ENCODE measurements at places on chromosomes 16 and 17.

DNA sequence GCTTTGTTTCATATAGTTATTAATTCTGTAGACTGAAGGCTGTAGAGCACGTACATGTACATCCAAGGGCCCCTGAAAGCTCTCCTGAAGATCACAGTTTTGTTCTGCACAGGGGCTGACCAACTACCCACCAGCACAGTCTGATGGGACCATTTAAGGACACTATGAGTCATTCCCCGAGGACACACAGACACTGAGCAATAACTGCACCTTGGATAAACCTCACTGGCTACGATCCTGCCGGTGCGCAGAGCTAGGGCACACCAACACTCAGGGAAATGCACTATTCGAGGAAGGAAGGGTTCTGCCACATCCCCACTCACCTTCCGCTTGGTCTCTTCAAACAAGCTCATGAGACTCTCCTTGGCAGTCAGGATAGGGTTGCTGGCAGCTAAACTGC, 20.3 kb downstream of the SMG6 start:
- DNase-seq: no peak

DNA sequence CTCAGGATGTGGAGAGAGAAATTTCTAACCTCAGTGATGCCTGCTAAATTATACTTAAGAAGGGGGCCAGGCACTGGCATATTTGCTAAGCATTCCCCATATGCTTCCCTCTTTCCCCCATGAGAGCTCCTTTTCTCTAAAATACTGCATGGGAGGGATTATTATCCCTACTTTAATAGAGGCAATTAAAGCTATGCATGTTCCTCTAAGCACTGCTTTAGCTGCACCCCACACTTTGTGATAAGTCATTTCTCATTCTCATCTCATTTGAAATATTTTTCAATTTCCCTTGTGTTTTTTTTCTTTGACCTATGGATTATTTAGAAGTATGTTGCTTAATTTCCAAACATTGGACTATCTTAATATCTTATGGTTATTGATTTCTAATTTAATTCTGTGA, 72.1 kb upstream of the CIBAR2 start:
- DNase-seq: no peak

DNA sequence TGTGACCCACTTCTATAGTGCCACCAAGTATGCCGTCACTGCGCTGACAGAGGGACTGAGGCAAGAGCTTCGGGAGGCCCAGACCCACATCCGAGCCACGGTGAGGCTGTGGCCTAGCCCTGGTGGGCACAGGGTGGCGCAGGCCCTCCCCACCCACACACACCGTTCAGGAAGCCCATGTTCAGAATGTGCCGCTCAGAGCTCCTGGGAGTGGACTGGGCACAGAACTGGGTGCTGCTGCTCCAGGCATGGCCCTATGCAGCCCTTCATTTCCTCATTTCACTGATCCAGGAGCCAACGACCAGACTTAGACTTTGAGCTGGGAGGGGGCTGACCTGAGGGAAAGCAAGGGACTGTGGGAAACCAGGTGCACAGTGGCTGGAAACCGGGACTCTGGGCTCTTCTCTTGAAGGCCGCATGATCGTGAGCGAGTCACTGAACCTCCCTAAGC, 2.4 kb upstream of the MRM1 start:
- DNase-seq: no peak

DNA sequence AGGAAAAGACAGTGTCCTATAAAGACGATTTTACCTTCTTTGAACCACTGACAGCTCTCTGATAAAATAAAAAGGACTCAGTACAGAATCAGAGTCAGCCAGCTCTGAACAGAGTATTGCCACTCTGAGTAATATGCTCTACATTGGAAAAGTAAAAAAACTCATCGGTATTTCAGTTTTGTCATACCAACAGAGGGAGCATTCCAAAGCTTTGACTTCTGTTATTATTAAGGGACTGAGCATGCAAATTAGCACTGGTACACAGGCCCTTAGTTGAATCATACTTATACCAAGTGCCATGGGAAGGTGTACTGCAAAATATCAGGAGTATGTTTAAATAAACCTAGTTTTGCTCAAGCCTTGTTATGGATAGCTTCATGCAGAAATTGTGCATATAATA, 509.0 kb upstream of the KIF2B start:
- DNase-seq: peak; percentile 7

GRCh38 chr17:63587770-63588169, 12.9 kb upstream of the TACO1 start:
- DNase-seq: no peak

GRCh38 chr17:78330570-78331224, 29.2 kb downstream of the SOCS3 start:
- DNase-seq: no peak

- no peak for DNase-seq
Observed at GRCh38 chr16:57131351-57131970, 39.1 kb downstream of the CPNE2 start.

DNA sequence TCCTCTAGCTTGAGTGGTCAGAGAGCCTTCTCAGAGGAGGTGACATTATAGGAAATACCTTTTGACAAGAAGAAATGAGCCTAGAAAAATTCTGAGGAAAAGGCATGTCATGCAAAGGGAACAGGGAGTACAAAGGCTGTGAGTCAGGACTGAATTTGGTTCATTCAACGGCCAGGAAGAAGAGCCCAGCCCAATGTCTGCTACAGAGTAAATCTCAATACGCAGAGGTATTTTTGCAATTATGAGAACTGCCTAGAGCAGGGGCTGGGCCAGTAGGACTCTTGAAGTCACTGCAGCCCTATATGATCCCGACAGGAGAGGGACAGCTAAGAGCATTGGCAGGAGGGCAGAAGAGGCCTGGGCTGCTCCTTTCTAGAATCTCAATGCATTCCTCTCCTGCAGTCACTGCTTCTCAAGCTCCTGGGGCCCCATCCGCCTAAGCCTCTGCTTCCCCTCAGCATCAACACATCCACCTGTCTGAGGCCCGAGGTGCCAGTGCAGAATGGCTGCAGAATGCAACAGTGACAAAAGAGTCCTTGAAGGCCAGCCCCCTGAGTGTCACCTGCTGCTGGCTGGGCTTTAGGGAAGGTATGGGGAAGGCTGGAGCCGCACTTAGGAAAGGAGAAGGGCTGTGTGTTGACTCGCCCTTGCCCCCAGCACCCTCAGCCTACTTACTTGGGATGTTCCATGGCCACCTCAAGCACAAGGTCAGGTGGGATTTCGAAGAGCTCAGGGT, 20.1 kb downstream of the NOS2 start:
- DNase-seq: no peak

DNA sequence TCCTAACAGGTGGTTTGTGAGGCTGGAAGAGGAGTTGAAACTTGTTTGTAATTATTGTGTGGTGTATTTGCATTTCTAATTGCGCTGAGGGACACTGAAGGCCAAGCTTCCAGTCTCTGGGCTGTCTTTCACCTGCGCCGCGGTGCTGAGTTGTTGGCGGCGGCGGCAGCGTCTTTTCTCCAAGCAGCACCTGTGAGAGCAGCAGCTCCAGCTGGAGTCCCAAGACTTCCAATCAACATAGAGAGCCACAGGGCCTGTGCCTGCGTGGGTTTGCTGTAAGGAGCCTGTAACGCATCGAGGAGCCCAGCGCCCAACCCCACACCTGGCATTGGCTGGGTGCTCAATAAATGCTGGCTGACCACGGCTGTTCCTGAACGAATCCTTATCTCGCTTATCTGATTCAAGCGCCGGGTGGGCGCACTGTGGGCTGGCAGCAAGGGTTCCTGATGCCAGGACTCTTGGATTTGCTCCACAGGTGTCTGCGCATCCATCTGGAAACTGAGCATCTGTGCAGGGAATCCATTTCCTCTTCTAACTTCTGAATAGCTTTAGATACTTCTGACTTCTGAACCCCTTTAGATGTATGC, 138.1 kb downstream of the ASIC2 start:
- DNase-seq: no peak
